ENCODE measurements at places on chromosomes 16 and 17. TPM values are rescaled to one million over a fixed set of nuclear protein-coding genes. Genes with fewer than 3 reads are reported as not detected.
A peak's percentile ranks its signal among the peaks of the same experiment; 100 is the strongest.

- H3K27me3 ChIP-seq, result peaks cover 2% of the 10 kb centered on the region
- peak; percentile 24 for DNase-seq
These were observed 20.5 kb downstream of the CDC42EP4 start for GRCh38 chr17:73291260-73291801.

- no peak for DNase-seq
- H3K27ac ChIP-seq, result no peak overlapping the region
- peaks cover 22% of the 10 kb centered on the region for H3K4me1 ChIP-seq
These were observed 204.0 kb downstream of the XYLT1 start for GRCh38 chr16:17266608-17267313.

KCNAB3 gene
- total RNA-seq, result 8.4 TPM

ASB16 gene
- total RNA-seq, result not detected

Data from activated CD4-positive, alpha-beta memory T cell treated with anti-CD3 and anti-CD28 coated beads, Interleukin-2, amount 10 ng/mL, durations not matched to agents 7 days and 5 days (primary cell).